Dermis lymphatic vessel endothelial cell (primary cell): ENCODE measurements at places on chromosomes 2 and 18. TPM values are rescaled to one million over a fixed set of nuclear protein-coding genes. Genes with fewer than 3 reads are reported as not detected.

REG1B gene
- not detected in 2 replicates for total RNA-seq

COL3A1 gene
- 0.95 and 6.9 TPM in 2 replicates for total RNA-seq

ITM2C gene
- total RNA-seq = 37.5 and 89.8 TPM in 2 replicates

GEN1 gene
- total RNA-seq = 4.7 and 5.1 TPM in 2 replicates

FSHR gene
- not detected in 2 replicates for total RNA-seq

ST3GAL5 gene
- total RNA-seq = 2.1 and 3.0 TPM in 2 replicates
